ENCODE measurements at places on chromosomes 3 and 15.

DNA sequence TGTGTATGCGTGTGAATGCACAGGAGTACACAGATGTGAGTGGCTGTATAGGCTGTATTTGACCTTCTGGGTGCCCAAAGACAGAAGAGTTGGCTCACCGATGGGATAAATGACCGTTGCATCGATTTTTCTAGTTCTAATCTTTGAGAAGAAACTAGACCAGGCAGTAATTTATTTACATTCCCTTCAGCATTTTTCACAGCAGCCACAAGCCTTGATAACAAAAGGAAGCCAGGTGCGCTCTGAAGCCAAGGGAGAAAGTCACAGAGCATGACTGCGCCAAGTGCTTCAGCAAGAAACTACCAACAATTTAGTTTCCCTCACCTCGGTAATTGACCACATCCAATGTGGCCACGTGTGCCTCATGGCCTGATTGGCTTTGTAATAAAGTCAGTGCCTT is 5.9 kb upstream of the FAM3D start:
- DNase-seq, result no peak

GRCh38 chr3:192928720-192929119 is 11.1 kb upstream of the MB21D2 start:
- no peak for DNase-seq

DNA sequence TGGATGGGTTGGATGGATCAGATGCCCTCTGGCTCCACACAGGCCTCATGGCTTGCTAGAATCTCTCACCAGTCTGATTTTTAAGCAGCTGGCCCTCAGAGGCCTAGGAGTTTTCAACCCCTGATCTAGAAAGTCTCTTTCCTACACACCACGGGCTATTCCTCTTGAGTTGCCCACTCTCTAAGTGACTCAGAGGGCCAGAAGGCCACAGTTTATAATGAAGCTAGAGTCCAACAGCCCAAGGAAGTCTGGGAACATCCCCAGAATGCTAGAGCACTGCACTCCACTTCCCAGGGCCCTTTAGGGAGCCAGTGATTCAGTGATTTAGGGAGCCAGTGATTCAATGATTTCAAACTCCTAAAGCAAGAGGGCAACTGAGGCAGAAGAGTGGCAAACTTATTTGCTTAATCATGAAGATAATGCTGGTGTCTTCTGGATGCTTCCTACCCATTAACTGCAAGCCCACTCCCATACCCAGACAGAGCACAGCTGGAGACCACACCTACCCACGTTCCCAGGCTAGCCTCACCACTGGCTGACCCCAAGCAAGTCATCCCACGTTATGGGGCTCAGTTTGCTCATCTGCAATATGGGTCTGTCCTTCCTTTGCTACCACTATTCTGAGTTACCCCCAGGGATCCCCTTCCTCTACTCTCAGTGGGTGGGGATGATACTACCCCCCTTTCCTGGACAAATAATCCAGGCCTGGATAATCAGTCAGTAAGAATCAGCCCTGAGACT is 36.7 kb downstream of the ABTB1 start:
- DNase-seq, result no peak

- no peak for DNase-seq
Observed at GRCh38 chr3:72830452-72831223, 17.6 kb downstream of the SHQ1 start.

DNA sequence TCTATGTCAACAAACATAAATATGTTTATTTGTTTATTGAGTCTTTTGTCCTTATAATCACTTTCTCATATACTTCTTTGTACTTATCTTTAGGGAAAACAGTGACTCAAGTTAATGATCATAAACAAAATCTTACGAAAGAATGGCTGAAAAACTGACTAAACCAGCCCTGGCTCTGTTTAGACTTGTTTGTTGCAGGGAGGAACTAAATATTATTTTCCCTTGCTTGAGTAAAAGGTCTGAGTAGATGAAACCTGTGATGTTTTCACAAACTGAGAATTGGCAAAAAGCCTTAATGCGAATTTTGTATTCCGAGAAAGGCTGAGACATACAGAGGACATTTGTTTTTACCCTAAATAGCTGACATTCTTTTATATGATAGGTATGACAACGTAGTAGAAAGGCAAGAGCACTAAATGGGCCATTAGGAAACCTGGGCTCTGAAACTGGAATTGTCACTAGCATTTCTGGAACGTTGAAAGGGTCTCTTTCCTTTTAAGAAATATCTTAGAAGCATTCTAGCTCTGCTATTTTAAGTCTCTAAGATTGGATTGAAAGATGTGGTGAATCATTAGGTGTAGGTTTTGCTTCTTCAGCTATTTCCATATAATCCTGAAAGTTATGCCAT is 18.2 kb upstream of the CLDN16 start:
- no peak for DNase-seq

- no peak for DNase-seq
Observed at GRCh38 chr3:55608301-55608937, 121.3 kb upstream of the WNT5A start.

GRCh38 chr3:140188285-140188684 is 253.3 kb downstream of the CLSTN2 start:
- DNase-seq, result no peak

DNA sequence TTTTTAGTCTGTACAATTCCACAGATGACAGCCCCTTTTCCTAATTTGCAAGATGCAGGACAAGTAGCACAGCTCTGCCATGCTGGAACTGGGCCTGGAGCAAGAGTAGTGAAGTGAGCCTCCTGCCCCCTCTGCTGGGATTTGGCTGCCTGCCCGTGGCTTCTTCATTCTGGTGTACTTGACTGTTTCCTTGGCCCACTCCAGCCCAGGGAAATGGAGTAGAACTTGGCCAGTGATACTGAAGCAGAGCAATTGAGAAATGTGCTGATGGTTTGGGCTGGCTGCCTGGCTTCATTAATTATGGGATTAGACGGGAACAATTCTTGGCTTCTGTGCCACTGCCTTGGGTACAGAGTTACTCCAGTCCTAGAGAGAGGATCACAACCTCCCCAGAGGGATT is 2.8 kb downstream of the GPD1L start:
- peak; percentile 98 for DNase-seq

GRCh38 chr15:41933771-41934170 is 38.6 kb downstream of the EHD4 start:
- no peak for DNase-seq

GRCh38 chr3:134998158-134998557 is 203.1 kb downstream of the EPHB1 start:
- DNase-seq, result no peak

- DNase-seq, result no peak
Observed at GRCh38 chr15:45476410-45476809, 46.1 kb downstream of the SLC30A4 start.

DNA sequence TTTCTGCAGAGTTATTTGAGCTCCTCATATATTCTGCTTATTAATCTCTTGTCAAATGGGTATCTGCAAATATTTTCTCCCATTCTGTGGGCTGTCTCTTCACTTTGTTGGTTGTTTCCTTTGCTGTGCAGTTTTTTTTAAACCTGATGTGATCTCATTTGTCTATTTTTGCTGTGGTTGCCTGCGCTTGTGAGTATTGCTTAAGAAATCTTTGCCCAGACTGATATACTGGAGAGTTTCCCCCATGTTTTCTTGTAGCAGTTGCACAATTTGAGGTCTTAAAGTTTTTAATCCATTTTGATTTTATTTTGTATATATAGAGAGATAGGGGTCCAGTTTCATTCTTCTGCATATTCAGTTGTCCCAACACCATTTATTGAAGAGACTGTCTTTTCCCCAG is 102.3 kb downstream of the POLQ start:
- no peak for DNase-seq

- no peak for DNase-seq
Observed at GRCh38 chr15:67841513-67841762, 1.6 kb upstream of the RNU6-1 start.

GRCh38 chr3:39279745-39280517 is at the start of gene CX3CR1:
TSS of gene CX3CR1 (minus strand) at chr3:39280036. CDS start at chr3:39266509, 13,527 bp downstream.
- DNase-seq, result no peak

- no peak for DNase-seq
Observed at GRCh38 chr3:138253609-138254008, 66.5 kb downstream of the ARMC8 start.

DNA sequence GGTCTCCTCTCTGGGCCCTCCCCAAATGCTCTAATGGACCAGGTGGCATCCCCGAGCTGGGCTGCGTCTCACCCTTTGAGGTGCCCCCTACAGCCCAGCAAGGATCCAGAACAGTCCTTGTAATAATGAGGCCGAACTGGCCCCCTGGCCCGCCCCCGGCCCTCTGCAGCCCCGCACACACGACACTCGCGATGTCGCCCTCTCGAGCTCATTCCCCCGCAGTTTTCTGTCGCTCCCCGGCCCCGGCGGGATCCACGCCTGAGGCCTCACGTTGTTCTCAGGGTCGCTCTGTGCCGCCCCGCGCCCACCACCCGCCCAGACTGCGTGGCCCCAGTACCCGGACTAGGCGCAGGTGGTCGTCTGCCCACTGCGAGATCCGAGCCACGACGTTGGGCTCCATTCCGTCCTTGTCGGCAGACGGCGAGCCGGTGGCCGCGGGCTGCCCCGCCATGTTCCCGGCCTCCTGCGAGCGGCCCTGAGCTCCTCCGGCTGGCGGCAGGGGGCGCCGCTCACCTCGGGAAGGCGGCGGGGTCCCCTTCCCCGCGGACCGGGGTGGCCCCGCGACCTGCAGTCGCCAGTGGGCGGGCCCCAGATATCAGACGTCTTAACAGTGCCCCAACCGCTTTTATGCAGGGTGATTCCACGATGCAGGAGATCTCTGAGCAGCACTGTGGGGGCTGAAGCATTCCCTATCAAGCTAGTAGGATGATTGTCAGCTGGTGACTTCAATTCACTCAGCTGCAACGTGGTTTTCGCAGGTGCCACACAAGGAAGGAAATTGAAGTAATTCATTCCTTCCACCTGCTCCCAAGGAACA is at the start of gene C3orf33:
Gene C3orf33, minus strand, starts transcription at position 477 of the 817 bp plus-strand sequence. Its CDS starts 26 bp downstream, at position 451.
- DNase-seq, result peak; percentile 50

DNA sequence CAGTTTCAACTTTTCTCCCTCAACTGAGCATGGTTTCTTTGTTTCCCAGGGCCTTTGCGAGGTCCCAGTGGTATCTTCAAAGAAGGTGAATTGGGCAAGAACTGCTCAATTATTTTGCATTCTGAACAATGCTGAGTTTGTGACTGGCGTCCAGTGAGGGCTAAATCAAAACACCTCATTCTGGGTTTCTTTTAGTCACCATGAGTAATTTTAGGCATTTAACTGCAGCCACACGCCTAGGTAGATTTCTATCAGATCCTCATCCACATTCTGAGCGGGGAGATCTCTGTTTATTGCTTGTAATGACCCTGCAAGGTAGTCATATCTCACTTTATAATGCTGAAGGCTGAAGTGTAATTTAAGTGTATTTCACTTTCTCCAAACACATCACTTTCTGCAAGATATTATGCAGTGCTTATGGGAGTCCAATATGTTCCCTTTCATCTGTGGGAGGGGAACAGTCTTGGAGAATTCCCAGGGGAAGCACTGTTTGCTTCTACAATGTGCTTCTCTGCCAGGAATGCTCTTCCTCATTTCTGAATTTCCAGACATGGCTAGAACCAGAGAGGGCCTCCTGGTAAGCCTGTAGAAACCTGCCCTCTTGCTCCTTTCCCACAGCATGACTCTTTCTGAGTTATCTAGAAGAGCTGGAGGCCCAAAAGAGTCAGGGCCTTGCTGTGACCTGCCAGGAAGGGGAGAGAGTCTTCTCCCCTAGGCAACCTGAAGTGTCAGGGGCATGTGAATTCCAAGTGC is 91.7 kb downstream of the FRMD4B start:
- DNase-seq, result peak; percentile 64

DNA sequence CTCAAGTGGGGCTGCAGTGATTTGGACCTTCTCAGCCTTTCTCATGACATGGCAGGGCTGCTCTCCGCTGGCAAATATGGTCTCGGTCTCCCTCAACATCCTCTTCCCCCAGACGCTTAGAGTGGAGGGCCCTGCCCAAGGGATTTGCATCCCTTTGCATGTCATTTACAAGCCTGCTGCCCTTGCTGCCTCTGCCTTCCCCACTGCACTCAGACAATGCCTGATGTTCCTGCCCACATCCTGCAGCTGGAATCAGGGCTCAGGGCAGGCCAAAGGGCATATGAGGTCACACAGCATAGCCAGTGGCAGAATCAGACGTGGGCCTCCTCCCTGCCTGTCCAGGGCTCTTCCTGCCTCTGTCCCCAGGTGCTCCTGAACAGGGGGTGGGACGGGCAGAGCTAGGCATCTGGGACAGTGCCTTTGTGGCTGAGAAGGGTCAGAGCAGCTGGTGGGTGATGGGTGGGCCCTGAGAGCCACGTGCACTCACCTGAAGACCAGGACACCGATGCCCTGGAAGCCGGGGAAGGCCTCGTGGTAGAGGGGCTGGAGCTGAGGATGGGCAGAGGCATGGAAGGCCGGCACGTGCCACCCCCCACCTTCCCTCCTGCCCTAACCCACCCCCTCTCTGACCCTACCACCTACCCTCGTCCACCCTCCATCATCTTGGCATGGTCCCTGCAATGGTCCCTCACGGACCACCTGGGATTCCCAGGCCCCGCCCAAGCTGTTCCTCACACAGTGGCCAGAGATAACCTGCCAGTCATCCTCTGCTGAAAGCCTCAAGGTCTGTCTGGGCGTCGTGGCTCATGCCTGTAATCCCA is 27.4 kb upstream of the GOLGA6C start:
- DNase-seq, result no peak

DNA sequence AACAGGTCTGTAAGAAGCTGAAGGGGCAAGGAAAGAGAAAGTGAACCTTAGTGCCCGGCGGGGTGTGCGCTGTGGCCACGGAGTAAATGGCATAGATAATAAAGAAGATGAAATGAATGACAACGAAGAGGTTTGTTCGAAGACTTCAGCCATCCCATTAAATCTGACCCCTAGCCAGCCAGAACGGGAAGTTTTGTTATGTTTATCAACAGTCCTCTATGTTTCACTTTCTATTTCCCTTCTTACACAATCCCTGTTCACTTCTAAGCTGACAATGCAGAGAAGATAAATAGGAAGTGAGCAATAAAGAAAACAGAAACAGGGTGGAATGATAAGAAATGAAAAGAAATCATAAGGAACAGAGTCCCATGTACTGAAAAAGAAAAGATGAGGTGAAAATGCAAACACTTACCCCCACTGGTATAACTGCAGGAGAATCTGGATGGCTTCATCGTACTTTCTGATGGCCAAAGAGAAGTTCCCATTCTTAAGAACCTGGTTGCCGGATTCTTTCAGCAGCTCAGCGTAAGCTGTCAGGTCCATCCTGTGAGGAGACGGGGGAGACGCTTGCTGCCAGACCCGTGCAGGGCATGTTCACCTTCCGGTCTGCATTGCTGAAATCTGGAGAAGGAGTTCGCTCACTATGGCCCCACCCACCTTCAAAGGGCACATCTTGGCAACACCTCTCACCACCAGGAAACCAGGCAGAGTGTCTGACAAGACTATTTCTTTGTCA is 36.8 kb downstream of the TRANK1 start:
- DNase-seq, result peak; percentile 49

- DNase-seq, result no peak
Observed at GRCh38 chr15:100615801-100616200, 13.4 kb downstream of the ASB7 start.

DNA sequence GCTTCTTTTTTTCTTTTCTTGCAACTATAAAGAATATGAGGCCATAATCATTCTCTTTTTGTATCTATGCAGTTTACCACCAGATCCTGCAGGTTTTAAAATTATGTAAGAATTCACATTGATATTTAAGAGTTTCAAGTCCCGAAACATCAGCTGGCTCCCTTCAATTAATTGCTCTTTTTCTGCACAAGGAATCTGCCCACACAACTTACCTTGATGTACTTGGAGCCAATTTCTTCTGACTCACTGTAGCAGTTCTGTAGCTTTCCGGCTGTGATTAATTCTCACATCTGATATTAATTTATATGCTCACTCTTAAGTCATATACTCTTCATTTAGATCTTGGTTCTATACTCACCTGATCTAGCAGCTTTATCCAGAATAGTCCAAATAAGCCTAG is 781.8 kb downstream of the CADM2 start:
- no peak for DNase-seq

Measured in fibroblast of gingiva (primary cell).